Muscle of leg (tissue), 16 donors: ENCODE measurements at places on chromosomes 4 and X. TPM values are rescaled to one million over a fixed set of nuclear protein-coding genes. Genes with fewer than 3 reads are reported as not detected.
A peak's percentile ranks its signal among the peaks of the same experiment; 100 is the strongest.

- peak; percentile 63 for DNase-seq
Observed at GRCh38 chrX:153539171-153539978, 21.9 kb downstream of the ATP2B3 start.

GRCh38 chrX:70498129-70498528, 53.5 kb downstream of the DLG3 start:
- DNase-seq: no peak

AFM gene
- not detected for total RNA-seq

MAGEB17 gene
- 0.09 TPM for total RNA-seq

DNA sequence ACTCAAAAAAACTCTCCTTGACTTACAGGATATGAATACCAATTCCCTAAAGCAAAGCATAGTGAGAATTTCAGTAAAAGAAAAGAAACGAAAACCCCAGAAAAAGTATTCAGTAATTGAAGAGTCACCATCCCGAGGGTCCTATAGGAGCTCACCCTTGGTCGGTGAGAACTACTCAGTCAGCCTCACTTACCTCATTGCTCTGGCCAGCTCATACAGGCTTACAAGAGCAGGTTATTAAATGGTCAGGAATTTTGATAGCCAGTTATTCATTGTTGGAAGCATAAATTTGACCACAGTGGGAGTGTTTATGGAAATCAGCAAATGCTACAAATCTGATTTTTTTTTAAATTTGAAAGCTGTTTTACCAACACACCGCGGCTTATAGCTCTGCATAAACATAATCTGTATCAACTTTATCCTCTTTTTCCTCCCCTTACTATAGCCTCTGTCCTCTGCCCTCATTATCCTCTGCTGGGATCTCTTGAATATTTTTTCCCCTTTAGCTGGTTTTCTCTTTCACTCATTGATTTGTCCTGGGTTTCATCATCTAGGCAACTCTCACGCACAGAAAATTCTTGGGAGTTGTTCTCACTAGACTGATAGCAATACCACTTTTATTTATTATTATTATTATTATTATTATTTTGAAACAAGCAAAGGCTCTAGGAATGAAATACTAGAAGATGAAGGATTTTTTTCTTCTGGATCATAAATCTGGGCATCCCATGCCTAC, 11.0 kb upstream of the CXCL2 start:
- peak; percentile 73 for DNase-seq

GRCh38 chr4:166518776-166519175, 645.7 kb downstream of the TLL1 start:
- no peak for DNase-seq

DNA sequence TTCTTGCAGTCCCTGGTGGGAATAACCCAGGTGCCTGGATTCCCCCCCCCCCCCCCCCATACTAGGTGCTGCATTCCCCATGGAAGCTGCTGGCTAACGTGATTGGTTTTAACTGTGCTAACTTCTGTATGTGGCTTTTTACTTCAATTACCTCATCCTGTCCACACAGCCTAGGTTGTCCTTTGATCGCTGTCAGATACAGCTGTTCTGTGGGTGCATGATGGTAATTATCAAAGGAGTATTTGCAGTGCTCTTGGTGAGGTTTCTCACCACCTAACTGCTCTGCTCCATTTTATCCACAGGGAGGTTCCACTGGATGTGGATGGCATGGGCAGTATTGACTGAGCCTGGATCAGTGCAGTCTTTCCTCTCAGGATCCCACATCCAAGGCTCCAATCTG, 93.0 kb downstream of the ZNF518B start:
- DNase-seq: no peak

DNA sequence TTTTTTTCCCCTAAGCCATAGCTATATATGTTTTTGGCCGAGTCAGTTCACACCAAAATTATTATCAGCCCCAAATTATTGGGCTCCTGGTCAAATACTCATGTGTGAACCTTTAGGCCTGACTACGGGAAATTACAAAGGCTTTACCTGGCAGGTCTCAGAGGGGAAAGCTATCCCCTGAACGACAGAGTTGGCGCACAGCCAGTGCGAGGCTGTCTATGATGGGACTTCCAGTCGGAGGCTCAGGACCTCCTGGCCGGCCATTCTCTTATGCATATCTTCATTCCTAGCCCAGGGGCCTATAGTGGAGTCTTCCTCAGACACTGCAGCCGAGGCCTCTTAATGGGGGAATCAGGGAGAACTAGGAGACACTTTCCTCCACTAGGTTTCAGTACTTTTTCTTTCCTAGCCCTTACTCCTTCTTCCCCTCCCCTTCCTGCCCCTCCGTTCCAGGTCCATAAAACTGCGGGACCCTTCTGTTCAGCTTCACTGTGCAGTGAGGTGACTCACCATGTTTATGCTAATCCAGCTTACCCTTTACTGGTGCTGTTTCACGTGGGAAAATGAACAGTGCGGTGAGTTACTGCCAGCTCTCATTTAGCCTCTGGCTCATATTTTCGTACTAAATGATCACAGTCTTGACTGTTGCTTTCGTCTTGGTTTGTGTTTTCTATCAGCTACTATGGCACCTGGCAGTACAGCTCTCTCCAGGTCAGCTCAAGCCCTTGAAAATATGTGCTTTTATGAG, 533.9 kb downstream of the FSTL5 start:
- DNase-seq: no peak
